ENCODE measurements at places on chromosomes 16 and 17.

- DNase-seq: no peak
Measured at GRCh38 chr16:84001726-84002125, 33.7 kb downstream of the NECAB2 start.

DNA sequence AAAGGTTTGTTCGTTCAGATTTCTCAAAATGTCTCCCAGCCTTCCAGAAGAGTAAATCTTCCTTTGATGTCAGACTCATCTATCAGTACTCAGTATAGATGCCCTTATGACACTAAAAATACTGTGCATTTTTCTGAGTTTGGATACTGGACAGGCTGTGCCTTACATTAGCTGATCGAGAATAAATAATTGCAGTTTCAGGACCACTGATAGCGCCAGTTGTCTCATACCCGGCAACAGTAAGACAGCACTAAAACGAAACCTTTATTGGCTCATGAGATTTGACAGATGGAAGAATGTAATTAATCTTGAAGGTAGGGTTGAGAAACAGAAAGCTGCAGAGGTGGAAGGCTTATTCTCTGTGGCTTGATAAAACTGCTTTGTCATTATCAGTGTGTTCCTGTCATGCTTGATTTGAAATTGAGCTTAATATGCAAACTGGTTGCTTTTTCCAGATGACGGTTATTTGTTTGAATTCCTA lies 1.2 kb downstream of the ATP6V0A1 start:
- peak; percentile 19 for DNase-seq

DNA sequence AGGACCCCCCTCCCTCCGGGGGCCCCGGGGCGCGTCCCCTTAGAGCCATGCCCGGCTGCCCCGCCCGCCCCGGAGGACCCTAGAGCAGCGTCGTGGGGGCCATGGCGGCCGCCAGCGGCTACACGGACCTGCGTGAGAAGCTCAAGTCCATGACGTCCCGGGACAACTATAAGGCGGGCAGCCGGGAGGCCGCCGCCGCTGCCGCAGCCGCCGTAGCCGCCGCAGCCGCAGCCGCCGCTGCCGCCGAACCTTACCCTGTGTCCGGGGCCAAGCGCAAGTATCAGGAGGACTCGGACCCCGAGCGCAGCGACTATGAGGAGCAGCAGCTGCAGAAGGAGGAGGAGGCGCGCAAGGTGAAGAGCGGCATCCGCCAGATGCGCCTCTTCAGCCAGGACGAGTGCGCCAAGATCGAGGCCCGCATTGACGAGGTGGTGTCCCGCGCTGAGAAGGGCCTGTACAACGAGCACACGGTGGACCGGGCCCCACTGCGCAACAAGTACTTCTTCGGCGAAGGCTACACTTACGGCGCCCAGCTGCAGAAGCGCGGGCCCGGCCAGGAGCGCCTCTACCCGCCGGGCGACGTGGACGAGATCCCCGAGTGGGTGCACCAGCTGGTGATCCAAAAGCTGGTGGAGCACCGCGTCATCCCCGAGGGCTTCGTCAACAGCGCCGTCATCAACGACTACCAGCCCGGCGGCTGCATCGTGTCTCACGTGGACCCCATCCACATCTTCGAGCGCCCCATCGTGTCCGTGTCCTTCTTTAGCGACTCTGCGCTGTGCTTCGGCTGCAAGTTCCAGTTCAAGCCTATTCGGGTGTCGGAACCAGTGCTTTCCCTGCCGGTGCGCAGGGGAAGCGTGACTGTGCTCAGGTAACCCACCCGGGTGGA lies 759 bp downstream of the ALKBH5 start:
- peak; percentile 46 for DNase-seq

GRCh38 chr17:78151514-78152008 lies 5.4 kb downstream of the C17orf99 start:
- DNase-seq: no peak

- DNase-seq: no peak
Measured at GRCh38 chr16:83586036-83586435, 221.7 kb upstream of the HSBP1 start.

DNA sequence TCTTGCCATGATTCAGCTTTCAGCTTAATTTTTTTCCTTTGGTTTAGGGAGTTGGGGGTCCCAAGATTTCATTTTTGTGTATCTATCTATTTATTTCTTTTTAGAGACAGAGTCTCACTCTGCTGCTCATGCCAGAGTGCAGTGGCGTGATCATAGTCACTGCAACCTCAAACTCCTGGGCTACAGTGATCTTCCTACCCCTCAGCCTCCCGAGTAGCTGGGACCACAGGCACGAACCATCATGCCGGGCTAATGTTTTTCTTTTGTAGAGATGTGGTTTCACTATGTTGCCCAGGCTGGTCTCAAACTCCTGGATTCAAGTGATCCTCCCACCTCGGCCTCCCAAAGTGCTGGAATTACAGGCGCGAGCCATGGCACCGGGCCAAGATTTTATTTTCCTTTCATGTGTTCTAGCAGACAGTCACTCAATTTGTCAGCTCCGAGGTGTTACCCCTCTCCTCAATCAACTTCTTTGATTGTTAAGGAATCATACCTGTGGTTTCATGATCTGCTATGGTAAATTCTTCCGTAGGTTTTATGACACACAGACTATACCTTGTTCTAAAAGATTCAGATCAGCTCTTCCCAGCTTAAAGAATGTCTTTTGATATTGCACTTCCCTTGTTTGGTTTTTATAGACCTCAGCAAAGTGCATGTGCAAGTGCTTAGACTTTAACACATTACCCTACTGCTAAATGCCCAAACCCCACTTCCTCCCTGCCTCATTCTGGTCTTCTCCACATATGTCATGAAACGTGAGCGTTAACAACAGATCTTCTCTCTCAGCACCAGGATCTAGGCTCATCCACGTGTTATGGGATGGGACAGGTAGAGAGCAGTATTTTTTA lies 13.0 kb downstream of the UNC45B start:
- no peak for DNase-seq

- no peak for DNase-seq
Measured at GRCh38 chr16:9713156-9713555, 469.1 kb downstream of the GRIN2A start.

GRCh38 chr16:73321853-73322252 lies 273.9 kb upstream of the ZFHX3 start:
- DNase-seq: no peak

- DNase-seq: peak; percentile 42
Measured at GRCh38 chr17:75619506-75620431, 13.5 kb upstream of the SMIM5 start.

GRCh38 chr16:19138601-19139000 lies 24.8 kb downstream of the ITPRIPL2 start:
- DNase-seq: peak; percentile 60

GRCh38 chr16:66295761-66296546 lies 70.5 kb upstream of the CDH5 start:
- no peak for DNase-seq

DNA sequence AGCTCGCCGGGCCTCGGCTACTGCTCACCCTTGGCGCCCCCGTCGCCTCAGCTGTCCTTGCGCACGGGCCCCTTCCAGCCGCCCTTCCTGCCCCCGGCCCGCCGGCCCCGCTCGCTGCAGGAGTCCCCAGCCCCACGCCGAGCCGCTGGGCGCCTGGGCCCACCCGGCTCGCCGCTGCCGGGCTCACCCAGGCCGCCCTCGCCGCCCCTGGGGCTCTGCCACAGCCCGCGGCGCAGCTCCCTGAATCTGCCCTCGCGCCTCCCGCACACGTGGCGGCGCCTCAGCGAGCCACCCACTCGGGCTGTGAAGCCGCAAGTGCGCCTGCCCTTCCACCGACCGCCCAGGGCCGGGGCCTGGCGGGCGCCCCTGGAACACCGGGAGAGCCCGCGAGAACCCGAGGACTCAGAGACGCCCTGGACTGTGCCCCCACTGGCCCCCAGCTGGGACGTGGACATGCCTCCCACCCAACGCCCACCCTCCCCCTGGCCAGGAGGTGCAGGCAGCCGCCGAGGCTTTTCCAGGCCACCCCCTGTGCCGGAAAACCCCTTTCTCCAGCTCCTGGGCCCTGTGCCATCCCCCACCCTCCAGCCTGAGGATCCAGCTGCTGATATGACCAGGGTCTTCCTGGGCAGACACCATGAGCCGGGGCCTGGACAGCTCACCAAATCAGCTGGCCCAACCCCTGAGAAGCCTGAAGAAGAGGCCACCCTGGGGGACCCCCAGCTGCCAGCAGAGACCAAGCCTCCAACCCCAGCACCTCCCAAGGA lies 12.8 kb downstream of the MYO15A start:
- DNase-seq: no peak

- DNase-seq: peak; percentile 37
Measured at GRCh38 chr17:17495536-17496188, 533 bp downstream of the RASD1 start.

GRCh38 chr17:39887078-39887477 lies 19.1 kb downstream of the ZPBP2 start:
- no peak for DNase-seq

Data from NCI-H1417 (cell line).